ENCODE measurements at places on chromosomes 6 and 20.

DNA sequence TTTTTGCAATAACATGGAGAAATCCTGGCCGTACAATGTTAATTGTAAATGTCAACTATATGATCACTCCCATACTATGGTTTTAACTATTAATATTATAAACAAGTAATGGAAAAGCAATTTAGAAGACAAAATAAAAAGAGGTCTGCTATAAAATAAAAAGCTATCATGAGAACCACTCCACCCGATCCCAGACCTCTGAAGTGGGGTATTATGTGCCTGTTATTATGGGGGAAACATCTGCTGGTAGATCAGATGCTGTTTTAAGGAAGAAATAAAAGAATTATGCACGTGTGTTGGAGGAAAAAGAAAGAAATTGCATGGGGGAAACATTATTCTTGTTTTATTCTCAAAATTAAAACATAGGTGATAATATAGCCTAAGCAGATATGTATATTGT lies 615.7 kb upstream of the ARID1B start:
- no peak overlapping the region for H3K4me3 ChIP-seq
- H3K4me1 ChIP-seq: no peaks in the 10 kb centered on the region
- no peak overlapping the region for H3K27ac ChIP-seq
- H3K36me3 ChIP-seq: no peaks in the 10 kb centered on the region

GRCh38 chr6:72094506-72094905 lies 208.2 kb downstream of the RIMS1 start:
- H3K4me3 ChIP-seq: no peak overlapping the region
- H3K27ac ChIP-seq: no peak overlapping the region
- no peaks in the 10 kb centered on the region for H3K4me1 ChIP-seq
- H3K27me3 ChIP-seq: no peaks in the 10 kb centered on the region

- H3K36me3 ChIP-seq: no peaks in the 10 kb centered on the region
- DNase-seq: no peak
- no peaks in the 10 kb centered on the region for H3K4me1 ChIP-seq
Observed at GRCh38 chr6:126181173-126181741, 158.7 kb upstream of the CENPW start.

DNA sequence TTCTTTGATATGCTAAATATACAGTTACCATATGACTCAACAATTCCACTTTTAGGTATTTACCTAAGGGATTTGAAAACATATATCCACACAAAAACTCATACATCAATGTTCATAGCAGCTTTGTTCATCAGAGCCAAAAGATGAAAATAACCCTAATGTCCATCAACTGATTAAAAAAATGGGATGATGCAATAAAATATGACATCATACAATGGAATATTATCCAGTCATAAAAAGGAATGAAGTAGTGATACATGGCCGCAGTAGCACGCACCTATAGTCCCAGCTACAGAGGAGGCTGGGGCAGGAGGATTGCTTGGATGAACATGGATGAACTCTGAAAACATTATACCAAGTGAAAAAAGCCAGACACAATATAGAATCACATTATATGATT lies 101.4 kb upstream of the SIRPA start:
- H3K36me3 ChIP-seq: no peaks in the 10 kb centered on the region
- H3K27me3 ChIP-seq: peaks cover 4% of the 10 kb centered on the region
- H3K27ac ChIP-seq: no peak overlapping the region
- H3K4me3 ChIP-seq: no peak overlapping the region

DNA sequence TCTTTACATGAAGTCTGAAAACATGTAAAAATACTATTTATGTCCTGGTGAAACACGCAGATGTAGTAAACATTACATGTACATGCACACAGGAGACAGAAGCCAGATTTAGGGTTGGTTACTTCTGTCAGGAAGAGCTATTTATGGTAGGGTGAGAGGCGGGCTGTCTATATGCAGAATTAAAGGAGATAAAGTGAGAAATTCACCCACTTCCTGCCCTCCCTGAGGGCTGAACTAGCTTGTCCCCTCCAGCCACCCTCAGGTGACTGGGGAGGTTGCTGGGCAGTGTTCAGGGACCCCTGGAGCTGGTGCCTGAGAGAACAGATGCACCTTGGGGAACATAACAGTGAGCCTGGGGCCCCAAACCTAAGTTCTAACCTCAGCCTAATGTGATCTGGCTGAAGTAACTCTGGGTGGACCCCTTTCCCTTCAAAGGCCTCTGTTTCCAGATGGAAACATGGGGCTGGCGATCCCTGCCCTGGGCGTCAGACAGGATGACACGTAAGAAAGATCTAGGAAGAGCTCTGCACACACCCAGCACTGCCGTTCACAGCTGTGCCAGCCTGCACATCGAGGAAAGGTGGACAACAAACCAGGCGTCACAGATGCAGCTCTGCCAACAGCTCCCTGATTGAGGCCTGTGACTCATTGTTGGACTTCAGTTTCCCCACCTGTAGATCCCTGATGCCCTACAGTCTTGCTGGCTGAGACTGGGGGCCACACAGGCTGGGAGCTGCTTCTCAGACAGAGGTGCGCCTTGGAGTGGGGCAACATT lies 1.3 kb downstream of the PI16 start:
- H3K4me3 ChIP-seq: no peak overlapping the region
- no peaks in the 10 kb centered on the region for H3K4me1 ChIP-seq
- no peak for DNase-seq
- no peaks in the 10 kb centered on the region for H3K36me3 ChIP-seq

DNA sequence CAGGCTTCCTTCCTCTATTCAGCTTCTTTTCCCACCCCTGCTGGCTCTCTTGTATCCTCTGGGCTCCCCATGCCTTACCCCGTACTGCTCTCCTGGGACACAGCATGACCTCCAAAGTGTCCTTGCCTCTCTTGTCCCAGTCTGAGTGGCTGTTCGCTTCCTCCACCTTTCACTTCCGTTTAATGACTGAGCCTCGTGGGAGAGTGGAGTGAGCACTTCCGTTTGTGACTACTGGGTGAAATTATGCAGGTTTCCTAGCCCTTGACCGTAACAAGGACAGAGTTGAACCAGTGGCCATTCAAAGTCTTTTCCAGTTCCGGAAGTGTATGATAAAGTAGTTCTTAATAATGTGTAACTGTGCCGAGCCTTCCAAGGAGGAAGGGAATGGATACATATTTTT lies 109.2 kb downstream of the ARID1B start:
- H3K27me3 ChIP-seq: no peaks in the 10 kb centered on the region
- peaks cover 30% of the 10 kb centered on the region for H3K4me1 ChIP-seq
- DNase-seq: peak; percentile 76

DNA sequence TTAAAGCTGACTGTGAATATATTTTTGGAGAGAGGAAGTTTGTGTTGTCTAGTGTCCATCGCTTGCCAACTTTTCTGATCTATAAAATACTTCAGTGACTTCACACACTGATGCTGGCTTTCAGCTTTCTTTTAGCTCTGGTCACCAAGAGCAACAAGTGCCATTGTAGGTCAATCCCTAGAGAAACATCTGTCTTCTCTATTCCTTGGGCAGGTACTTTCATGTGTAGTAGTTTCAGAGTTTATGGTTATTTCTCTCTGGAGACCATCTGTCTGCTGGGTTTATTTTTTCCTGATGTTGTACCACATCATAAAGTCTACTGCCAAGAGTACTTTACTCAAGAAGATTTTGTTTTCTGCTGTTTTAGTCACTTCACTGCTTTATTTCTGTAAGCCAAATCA lies 249.9 kb downstream of the KHDC1L start:
- no peaks in the 10 kb centered on the region for H3K27me3 ChIP-seq
- H3K27ac ChIP-seq: no peak overlapping the region
- DNase-seq: no peak
- no peaks in the 10 kb centered on the region for H3K4me1 ChIP-seq
- no peak overlapping the region for H3K4me3 ChIP-seq

GRCh38 chr20:57473246-57474048 lies 51.5 kb downstream of the CTCFL start:
- H3K27me3 ChIP-seq: no peaks in the 10 kb centered on the region
- H3K27ac ChIP-seq: no peak overlapping the region
- H3K4me3 ChIP-seq: no peak overlapping the region
- no peak for DNase-seq
- H3K36me3 ChIP-seq: no peaks in the 10 kb centered on the region
- no peaks in the 10 kb centered on the region for H3K4me1 ChIP-seq

- no peak overlapping the region for H3K4me3 ChIP-seq
- H3K36me3 ChIP-seq: no peaks in the 10 kb centered on the region
- no peak for DNase-seq
- H3K27ac ChIP-seq: no peak overlapping the region
Observed at GRCh38 chr6:119323931-119324330, 25.6 kb downstream of the MAN1A1 start.

DNA sequence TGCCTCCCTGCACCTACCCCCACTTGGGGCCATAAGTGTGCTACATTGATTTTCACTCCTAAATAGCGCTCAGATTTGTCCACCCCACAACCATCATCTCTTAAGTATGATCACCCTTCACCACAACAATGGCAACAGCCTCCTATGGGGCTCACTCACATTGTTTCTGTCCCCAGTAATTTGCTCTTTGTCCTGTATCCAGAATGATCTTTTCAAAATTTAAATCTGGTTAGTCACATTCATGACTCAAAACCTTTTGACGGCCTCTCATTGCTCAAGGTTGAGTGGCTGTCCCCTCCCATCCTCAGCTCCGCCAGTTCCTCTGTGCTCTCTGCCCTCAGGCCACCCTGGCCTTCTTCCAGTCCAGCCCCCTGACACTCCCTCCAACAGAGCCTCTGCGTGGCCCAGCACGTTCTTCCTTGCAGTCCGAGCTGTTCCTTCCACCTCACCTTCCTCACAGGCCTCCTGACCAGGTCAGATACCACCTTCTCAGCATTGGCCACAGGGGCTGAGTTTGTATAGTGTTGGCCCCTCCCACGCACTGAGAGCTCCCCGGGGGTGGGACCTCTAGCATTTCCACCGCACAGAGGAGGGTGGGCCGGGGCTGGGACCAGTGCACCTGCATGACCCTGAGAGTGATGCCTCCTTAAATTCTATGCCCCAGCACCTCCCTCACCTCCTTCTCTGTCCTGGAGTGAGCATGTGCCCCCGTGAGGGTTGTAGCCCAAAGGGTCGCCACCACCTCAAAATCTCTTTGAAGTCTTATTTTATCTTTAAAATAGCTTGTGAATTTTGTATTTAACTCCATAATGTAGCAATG lies 2.4 kb upstream of the PPP1R3G start:
- DNase-seq: peak; percentile 92
- peaks cover 26% of the 10 kb centered on the region for H3K4me1 ChIP-seq
- peak overlapping the region; percentile 95 for H3K27ac ChIP-seq

GRCh38 chr6:30942338-30943060 lies 1.7 kb downstream of the MUCL3 start:
- DNase-seq: peak; percentile 93
- H3K4me1 ChIP-seq: no peaks in the 10 kb centered on the region
- no peaks in the 10 kb centered on the region for H3K36me3 ChIP-seq
- peaks cover 7% of the 10 kb centered on the region for H3K27me3 ChIP-seq
- no peak overlapping the region for H3K4me3 ChIP-seq

- peak; percentile 65 for DNase-seq
Observed at GRCh38 chr6:3259491-3259958, 778 bp downstream of the PSMG4 start.

GRCh38 chr6:88513471-88513870 lies 347.3 kb upstream of the CNR1 start:
- DNase-seq: no peak
- peaks cover 2% of the 10 kb centered on the region for H3K4me1 ChIP-seq
- no peaks in the 10 kb centered on the region for H3K27me3 ChIP-seq
- no peak overlapping the region for H3K27ac ChIP-seq
- no peak overlapping the region for H3K4me3 ChIP-seq

DNA sequence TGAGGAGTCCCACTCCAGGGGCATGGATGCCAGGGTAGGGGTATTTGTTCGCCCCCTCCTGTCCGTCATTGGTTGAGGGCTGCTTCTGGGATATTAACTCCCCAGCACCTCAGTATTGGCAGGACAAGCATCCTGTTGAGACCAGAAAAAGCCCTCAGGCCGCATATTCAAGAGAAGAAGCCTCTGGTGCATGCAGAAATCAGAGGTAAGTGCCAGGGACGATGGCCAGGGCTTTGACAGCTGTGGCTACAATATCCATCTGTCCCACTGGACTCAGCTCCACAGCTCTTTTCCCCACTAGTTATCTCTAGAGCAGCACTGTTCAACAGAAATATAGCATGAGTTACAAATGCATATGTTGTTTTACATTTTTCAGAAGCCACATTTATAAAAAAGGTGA lies 651.3 kb downstream of the KIF16B start:
- no peaks in the 10 kb centered on the region for H3K4me1 ChIP-seq
- H3K27me3 ChIP-seq: no peaks in the 10 kb centered on the region
- no peak overlapping the region for H3K4me3 ChIP-seq
- no peak for DNase-seq
- no peak overlapping the region for H3K27ac ChIP-seq

- no peak overlapping the region for H3K27ac ChIP-seq
- H3K36me3 ChIP-seq: no peaks in the 10 kb centered on the region
- no peaks in the 10 kb centered on the region for H3K27me3 ChIP-seq
- no peak overlapping the region for H3K4me3 ChIP-seq
- no peaks in the 10 kb centered on the region for H3K4me1 ChIP-seq
Observed at GRCh38 chr6:154370545-154370944, 13.9 kb upstream of the IPCEF1 start.

DNA sequence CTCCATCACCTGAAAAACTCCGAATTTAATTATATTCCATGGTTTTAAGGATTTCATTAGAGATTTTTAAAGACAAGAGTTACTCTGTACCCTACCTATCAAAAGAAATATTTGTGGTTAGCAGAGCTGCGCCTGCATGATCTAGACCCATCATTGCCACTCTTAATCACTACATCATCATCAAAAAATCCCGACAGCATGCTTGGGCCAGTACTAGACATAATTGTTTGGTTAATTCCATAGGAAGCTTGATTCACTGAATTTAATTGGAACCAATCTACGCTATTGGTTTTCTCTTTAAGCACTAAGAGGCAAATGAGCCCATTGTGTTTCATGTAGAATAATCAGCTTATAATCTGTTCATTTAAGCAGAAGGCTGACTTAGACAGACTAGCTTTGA lies 33.4 kb upstream of the RNF217 start:
- H3K36me3 ChIP-seq: no peaks in the 10 kb centered on the region
- H3K27ac ChIP-seq: no peak overlapping the region
- no peak overlapping the region for H3K4me3 ChIP-seq
- DNase-seq: no peak
- H3K27me3 ChIP-seq: no peaks in the 10 kb centered on the region

Data from adrenal gland (tissue), 19 donors.